A549 treated with Mapracorat at 1 μM for 4 hours (cell line): ENCODE measurements at places on chromosomes 12 and 14. TPM values are rescaled to one million over a fixed set of nuclear protein-coding genes. Genes with fewer than 3 reads are reported as not detected.

DAO gene
- not detected in 5 replicates for total RNA-seq

RNASE7 gene
- not detected in 5 replicates for total RNA-seq

TSPAN8 gene
- not detected in 5 replicates for total RNA-seq

KCNH3 gene
- total RNA-seq: 1.5 to 2.6 TPM (median 2.3 TPM) in 5 replicates

SPRYD3 gene
- 31.6 to 38.1 TPM (median 36.6 TPM) in 5 replicates for total RNA-seq
